ENCODE measurements at places on chromosomes 2 and 18.
A peak's percentile ranks its signal among the peaks of the same experiment; 100 is the strongest.

DNA sequence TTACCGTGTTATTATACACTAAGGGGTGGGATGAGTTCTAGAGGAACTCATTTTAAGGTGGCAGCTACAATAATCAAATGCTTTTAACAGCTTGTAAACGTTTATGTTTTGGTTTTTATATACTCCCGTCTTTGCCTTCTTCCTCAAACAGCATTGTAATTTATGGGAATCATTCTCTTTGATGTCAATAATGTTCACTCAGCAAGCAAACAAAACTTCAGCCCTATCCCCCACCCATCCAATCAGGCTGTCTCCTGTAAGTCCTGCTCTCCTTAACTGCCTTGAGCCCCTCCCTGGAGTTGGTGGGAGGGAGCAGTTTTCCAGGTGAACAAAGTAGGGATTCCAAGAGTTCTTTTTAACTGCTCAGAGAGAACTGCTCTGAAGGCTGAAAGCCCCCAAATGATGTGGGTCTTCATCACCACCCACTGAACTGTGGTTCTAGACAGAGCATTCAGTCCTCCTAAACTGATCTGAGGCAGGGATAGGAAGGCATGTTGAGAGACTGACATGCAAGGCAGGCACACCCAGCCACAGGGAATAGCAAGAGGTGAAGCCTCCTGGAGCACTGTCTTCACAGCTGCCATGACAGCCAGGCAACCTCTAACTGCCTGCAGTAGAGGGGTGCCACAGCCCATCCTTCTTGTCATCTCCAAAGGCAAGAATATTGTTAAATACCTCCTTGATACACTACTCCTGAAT is 17.5 kb downstream of the MYO5B start:
- DNase-seq, result no peak

DNA sequence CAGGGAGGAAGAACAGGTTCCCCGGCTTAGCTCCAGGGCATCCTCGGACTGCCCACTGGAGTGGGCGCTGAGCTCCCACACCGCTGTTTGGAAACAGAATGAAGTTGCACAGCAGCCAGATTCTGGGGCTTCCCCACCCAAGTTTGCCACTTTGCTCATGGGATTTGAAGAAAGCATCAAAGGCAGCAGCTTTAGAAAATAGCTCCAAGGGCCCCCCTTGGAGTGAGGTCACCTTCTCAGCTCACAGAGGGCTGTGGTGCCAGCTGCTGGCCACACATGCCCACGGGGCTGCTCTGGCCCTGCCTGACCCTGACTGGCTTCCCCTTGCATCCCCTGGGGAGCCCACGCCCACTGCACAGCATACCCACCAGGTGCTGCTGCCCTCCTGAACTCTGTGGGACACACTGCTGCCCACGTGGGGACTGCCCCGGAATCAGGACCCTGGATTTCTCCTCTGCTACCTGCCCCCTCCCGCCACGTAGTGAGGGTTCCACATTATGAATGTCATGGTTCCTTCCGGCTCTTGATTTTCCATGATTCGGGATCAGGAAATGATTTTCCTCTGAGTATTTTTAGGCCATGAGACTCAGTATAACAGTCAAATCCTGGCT is 70.3 kb downstream of the TGOLN2 start:
- DNase-seq, result no peak

GRCh38 chr2:178485356-178485755 is 5.1 kb downstream of the PLEKHA3 start:
- no peak for DNase-seq

DNA sequence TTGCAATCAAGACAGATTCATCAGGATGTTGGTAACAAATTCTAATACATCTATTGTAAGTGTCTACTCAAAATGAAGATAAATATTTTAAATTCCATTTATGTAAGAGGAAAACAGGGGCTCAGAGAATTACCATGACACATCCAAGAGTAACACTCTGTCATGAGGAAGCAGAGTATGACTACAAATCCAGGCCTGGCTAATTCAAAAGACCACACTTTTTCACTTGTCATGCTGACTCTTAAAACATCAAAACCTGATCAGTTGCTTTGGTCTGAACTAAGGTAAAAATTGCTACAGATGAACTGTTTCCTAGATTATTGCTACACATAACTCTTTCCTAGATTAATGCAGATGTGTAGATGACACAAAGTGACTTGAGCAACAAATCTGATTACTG is 880.6 kb downstream of the TSN start:
- DNase-seq, result no peak

- DNase-seq, result no peak
Measured at GRCh38 chr2:121527009-121527682, 3.5 kb upstream of the RNU4ATAC start.

DNA sequence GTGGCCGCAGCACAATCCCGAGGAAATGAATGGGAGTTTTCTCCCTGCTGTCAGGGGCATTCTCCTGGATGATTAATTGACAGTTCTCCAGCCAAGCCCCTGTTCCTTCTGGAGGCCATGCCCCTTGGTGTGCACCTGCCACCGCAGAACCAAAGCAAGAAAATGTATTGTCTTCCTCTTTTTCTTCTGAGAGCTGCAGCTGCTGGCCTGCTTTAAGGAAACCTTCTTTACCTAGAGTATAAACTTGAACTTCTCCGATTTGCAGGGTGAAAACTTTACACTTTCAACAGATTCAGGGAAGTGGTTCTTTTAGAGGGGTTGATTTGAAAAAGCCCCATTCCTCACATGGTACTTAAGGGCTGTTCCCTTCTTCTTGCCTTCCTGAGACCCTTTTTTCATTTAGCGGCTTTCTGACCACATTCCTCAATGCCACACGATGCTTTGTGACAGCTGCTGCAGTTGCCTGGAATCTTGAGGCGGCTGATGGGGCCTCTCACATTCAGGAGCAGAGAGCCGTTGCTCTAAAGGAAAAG is 402.8 kb downstream of the TXNL1 start:
- DNase-seq, result no peak

GRCh38 chr2:48750128-48750739 is 5.3 kb downstream of the LHCGR start:
- no peak for DNase-seq

DNA sequence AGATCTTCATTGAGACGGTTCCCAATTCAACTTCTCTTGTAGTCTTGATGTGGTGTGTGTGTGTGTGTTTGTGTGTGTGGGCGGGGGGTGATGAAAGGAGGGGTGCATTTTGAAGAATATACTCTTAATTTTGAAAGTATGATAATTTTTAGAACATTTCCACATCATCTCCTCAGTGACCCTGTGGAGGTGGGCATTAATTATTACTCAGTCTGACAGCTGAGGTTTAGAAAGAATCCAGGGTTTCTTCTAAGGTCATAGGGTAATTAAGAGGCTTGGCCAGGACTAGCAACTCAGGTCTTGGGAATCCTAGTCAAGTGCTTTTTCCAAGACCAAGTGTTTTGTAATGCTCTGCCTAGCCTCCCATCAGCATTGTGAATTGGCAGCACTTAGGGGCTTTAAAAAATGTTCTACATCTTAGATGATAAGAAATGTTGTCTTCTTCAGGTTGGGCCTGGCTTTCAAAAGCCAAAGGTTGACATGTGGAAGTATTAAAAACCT is 100.5 kb downstream of the SPTBN1 start:
- DNase-seq, result no peak

DNA sequence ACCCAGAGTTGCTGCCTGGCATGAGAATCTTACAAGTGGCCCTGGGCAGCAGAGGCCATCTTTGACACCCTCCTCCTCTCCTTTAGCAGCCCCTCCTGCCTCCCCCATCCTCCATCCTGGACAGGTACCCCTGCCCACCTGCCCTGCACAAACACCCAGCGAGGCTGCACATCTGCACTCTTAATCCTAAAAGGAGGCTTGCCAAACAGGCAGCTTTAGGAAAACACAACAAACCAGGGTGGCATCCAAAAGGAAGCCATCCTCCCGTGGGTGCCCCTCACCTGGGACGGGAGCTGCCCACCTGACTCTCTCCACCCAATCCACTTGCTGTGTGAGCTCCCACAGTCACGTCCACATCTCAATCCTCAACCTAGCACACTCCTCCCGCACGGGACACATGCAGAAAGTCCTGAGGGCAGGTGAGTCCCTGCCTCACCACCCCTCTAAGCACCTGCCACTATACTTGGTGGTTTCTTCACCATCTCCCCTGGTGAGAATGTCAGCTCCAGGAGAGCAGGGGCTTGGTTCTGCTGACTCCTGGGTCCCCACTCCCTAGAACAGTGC is 5.8 kb downstream of the BIN1 start:
- no peak for DNase-seq

DNA sequence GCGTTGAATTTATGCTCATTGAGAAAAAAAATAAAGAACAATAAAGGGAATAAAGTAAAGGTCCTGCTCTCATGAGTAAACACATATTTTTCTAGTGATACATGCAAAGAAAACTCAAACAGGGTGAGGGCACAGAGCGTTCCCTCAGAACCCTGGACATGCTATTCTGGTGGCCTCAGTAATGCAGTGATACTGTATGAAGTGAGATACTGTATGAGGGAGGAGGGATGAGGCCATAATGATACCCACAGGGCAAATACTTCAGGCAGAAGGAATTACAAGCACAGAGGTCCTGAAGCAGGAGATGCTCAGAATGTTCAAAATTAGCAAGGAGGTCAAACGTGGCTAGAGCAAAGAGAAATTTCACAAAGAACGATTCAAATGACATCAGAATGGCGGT is 28.4 kb upstream of the RNU4ATAC start:
- no peak for DNase-seq

DNA sequence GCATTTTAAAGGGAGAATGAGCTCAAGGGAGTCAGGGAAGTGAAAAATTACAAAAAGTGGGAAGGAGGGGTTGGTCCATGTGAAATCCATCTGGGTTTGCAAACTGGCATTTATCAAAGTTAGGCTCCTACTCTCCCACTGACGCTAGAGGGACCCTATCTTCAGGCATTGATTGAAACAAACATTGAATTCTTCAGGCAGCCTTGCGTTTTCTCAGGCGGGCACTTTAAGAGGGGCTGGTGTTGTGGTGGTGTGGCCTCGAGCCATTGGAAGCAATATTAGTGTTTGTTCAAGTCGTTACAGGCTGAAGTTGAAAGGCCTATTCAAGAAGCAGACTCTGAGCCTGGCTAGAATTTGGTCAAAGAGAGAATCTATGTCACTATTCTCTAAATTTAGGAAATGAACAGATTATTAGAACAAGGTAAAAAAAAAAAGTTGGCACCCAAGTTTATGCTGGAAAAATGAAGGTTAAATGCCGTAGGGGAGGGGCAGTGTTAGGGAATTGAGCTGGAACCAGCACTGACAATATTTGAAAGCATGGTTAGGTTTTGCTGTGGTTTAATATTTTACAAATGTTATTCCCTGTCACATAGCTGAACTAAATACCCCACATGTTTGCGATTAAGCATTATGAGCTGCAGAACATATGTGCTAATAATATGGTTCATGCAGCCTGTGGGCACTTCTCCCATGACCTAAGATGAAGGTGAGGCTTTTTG is 36.8 kb downstream of the STON1 start:
- no peak for DNase-seq

DNA sequence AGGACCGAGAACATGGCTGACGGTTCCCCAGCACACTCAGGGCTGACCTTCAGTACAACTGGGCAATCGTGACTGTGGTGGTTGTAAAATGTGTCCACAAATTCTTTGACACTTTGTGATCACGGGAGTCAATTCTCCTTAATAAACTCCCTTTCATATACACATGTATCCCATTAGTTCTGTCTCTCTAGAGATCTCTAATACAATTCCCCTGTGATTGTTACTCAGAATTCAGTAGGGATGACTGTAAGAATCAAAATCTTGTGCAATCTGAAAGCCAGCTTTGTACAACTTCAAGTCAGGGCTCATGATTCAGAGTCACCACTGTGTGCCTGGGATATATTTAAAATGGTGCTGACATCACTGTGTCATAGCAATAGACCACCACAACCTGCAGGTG is 89.5 kb upstream of the LMAN1 start:
- DNase-seq, result no peak

DNA sequence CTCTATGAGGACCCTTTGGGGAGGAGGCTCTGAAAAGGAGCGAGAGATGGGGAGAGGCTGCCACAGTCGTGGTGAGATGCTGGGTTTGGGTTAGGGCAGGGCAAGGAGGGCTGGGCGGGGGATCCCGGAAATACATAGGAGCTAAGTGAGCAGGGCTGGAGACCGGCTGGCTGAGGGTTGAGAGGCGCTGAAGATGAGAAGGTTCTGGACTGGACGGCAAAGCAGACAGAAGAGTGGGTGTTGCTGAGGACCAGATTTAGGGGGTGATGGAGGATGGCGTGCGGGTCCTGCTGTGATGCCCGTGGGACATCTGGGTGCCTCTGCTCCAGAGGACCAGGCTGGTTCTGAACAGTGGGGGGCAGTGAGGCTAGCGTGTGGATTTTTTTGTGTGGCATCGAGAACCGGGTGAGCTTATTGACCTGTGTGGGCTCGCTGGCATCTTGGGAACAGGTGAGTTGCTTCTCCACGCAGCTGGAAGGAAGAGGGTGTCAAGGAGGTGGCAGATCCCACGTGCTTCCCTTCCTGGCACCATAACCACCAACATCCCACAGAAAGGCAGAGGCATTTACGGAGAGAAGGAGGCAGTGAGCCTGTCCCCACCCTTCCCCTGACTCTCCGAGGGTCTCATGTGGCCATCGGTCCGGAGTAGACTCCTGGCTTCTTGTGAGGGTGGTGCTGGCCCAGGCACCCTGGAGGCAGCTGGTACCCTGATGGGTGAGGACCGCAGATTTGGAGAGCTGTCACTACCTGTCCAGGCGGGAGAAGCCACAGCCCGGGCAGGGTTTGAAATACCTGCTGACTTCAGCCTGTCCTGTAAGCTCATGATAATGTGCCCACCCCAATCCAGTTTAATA is 70.3 kb downstream of the ASB1 start:
- no peak for DNase-seq

- DNase-seq, result no peak
Measured at GRCh38 chr2:172278667-172279066, 148.7 kb upstream of the ITGA6 start.

GRCh38 chr2:12169721-12170120 is 423.3 kb downstream of the LPIN1 start:
- DNase-seq, result peak; percentile 18

- DNase-seq, result no peak
Measured at GRCh38 chr2:117232305-117232704, 582.2 kb upstream of the DDX18 start.

DNA sequence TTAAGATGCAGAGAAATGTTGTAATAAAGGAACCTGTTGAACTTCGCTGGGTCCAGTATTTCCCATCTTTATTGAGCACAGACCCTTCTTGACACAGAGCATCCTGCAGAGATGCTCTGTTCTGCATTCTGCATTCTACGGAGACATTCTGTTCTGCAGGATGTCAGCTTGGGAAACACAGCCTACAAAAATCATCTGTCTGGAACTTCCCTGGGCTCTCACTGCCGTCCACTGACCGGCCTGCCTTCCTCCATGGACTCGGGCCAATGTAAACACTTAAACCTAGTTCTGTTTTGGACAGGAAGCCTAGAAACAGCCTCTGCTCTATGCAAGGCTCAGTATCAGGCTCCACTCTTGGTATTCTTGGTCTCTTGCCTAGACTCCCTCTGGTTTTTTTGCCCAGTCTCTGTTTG is 90.0 kb upstream of the PPP1CB start:
- DNase-seq, result no peak

GRCh38 chr2:100643906-100644501 is 81.2 kb downstream of the PDCL3 start:
- DNase-seq, result peak; percentile 88

GRCh38 chr2:66515743-66516142 is 80.8 kb downstream of the MEIS1 start:
- no peak for DNase-seq

- DNase-seq, result no peak
Measured at GRCh38 chr2:86286516-86286915, 50.9 kb downstream of the REEP1 start.
